ENCODE measurements at places on chromosomes 5 and 9.
A peak's percentile ranks its signal among the peaks of the same experiment; 100 is the strongest.

- no peak for DNase-seq
These were observed 12.4 kb downstream of the GZMK start for GRCh38 chr5:55036477-55036876.

DNA sequence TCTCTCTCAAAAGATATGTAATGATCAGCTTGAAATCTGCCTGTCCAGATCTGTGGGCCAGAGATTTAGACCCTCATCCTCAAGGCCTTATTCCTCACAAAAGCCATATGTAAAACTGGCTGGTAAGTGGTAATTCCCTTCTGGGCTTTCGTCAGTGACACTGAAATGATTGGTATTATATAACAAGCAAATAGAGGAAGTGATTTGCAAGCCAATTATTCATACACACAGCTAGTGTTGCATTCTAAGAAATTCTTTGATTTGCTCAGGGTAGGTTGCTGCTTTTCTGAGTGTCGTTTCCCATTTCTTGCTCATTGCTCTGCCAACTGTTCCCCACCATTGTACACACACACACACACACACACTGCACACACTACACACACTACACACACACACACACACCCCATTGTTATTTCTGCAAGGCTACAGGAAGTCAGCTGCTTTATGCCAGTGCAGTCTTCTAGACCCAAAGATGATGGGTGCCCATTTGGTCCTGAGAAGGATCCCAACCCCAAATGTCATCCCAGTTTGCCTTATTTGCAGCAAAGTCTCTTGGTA, 76.8 kb downstream of the PRLR start:
- DNase-seq, result no peak

- DNase-seq, result no peak
These were observed 128.1 kb downstream of the DAB2IP start for GRCh38 chr9:121779381-121780117.

- DNase-seq, result peak; percentile 67
These were observed 1.4 kb downstream of the MLLT3 start for GRCh38 chr9:20620650-20621470.

DNA sequence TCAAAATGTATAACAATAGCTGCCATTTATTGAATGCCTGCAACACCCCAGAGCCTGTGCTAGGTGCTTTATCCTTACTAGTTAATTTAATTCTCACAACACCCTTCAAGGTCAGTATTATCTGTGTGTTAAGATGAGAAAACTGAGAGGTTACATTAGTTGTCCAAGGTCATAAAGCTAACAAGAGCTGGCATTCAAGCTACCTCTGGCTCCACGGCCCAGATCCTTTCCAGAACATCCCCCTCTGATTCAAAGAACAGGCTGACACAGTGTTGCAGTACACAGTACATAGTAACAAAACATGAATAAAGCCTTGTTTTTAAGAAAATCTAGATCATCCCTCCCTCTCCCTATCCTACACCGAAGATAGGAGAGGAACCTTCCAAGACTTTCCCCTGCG, 9.4 kb upstream of the FRMPD1 start:
- no peak for DNase-seq

DNA sequence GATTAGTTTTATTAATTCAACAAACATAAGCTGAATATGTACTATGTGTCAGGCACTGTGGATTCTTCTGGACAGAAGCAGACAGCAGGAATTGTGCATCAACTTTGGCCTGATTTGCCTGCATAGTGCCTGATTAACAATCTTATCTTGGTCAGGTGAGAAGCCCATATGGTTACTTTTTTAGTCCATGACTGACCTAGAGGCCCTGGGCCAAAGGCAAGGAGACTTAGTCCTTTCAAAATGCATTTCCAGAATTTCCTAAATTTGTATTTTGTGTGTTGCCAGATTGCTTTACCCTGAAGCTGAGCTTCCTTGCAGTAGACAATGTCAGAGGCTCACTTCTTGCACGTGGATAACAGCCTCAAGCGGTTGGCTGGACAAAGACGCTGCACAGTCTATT, 286.7 kb downstream of the SPOCK1 start:
- no peak for DNase-seq

GRCh38 chr5:65248896-65249295, 232.8 kb downstream of the ADAMTS6 start:
- no peak for DNase-seq

DNA sequence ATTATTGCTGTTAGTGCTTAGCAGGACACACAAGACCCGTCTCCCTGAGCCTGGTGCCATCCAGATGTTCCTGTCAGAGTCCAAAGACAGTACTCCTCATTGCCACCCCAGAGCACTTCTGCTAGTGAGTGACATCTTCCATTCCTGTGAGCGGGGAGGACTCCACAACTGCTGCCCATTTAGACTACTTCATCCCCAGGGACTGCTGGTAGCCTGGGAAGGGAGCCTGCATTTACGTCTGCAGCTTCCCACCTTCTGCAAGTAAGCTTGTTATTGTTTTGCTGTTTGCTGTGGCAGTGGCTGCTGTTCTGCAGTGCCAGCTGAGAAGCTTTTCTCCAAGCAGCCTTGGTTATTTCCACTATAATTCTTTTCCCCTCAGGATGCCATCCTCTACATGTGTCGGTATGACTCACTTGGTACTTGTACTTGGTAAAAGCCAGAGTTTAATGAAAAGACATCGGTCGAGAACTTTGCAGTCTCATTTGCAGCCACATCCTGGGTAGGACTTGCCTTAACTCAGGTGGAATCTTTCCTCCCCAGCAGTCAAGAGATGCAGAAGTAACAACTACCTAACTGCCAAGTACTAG, 10.6 kb upstream of the MAP1B start:
- DNase-seq, result no peak

- DNase-seq, result no peak
These were observed 27.0 kb upstream of the TMOD1 start for GRCh38 chr9:97474372-97474925.

GRCh38 chr9:279674-280073, 65.0 kb downstream of the DOCK8 start:
- no peak for DNase-seq

DNA sequence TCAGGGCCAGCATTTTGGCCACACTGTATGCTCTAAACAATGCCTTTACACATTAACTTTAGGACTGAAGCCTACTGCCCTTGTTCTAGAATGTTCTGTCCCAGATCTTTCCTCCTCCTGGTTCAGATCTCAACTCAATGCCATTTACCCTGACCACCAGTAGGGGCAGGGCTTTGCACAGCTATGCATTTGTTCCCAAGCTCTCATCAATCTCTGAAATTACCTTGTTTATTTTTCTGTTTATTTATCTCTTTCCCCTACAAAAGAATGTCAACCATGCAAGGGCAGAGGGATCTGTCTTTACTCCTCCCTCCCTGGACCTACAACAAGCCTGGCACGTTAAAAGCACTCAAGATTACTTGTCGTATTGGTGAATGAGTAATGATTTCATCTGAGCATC, 612.9 kb downstream of the BNC2 start:
- no peak for DNase-seq
